ENCODE measurements at places on chromosomes 1 and 21.

GRCh38 chr1:30328401-30329262 is 394.8 kb downstream of the MATN1 start:
- no peak for DNase-seq

- peak; percentile 36 for DNase-seq
Observed at GRCh38 chr21:37005548-37006485, 685 bp upstream of the RIPPLY3 start.

- peak; percentile 45 for DNase-seq
Observed at GRCh38 chr1:67052741-67053534, 1.0 kb downstream of the SLC35D1 start.

DNA sequence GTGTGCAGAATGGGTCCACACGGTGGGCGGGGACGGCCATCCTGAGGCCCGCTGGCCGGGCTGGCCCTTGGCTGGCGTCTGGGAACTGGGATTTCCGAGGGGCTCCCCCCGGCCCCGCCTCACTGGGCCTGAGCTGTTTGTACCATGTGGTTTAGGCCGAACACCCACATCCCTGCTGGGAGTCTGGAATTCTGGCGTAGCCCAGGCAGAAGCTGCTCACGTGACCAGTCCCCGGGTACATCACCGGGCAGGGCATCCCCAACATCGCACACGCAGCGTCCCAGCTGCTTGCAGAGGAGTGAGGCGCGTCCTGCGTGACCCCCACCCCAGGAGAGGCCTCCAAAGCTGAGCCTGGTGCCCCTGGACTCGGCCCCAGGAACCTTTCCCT is 2.1 kb downstream of the KRTAP10-7 start:
- no peak for DNase-seq

DNA sequence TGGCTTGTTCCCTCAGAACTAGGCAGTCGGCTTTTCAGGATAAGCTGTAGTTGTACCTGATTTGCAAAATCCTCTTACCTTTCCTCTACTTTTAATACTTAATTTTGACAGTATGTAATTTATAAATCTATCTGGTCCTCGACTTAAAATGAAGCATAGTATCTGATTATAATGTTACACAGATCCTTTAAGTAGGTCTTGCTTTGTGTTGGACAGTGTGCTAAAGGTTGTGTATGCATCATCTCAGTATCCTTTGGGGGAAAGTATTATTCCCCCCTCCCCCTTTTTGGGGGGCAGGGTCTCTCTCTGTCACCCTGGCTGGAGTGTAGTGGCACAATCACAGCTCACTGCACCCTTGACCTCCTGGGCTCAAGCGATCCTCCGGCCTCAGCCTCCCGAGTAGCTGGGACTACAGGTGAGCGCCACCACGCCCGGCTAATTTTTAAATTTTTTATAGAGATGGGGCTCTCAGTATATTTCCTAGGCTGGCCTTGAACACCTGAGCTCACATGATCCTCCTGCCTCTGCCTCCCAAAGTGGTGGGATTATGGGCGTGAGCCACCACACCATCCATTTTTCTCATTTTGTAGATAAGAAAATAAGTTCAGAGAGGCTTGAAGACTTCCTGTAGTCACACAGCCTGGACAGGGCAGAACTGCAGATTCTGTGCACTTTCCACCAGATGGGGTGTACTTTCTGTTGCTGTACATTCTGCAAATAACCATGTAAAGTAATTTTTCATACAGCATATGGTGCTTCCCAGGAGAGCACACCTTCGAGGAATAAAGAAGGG is 791 bp upstream of the STX6 start:
- no peak for DNase-seq

GRCh38 chr1:109891930-109892329 is 18.7 kb upstream of the CSF1 start:
- DNase-seq = no peak

GRCh38 chr1:161185732-161186311 is 8.5 kb upstream of the B4GALT3 start:
- no peak for DNase-seq
